ENCODE measurements at places on chromosomes 2 and 18.

DNA sequence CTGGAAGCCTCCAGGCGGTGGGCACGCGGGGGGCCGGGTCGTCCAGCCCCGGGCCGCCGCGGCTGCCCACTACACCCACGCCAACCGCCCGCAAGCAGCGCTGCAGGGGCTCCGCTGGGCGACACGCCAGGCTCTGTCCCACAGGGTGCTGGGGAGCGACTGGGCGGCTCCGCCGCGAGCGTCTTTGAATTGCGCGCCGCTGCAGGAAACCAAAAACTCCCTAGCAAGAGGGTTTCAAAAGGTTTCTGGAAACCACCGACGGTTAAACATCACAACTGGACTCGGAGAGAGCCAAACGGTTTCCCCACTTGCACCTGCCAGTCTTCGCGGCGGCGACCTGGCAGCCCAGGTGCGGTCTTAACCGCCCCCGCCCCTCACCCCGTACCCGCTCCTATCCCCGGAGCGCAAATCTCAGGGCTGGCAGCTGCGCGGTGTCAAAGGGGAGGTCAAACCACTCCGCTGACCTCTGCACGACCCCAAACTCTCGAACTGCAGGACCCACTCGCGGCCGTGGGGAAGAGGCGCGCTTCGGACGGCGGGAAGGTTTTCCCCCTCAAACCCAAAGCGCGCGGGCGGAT lies 1.0 kb downstream of the CXCR4 start:
- DNase-seq = peak; percentile 43

- DNase-seq = no peak
Measured at GRCh38 chr18:73462092-73462491, 594.3 kb upstream of the NETO1 start.

DNA sequence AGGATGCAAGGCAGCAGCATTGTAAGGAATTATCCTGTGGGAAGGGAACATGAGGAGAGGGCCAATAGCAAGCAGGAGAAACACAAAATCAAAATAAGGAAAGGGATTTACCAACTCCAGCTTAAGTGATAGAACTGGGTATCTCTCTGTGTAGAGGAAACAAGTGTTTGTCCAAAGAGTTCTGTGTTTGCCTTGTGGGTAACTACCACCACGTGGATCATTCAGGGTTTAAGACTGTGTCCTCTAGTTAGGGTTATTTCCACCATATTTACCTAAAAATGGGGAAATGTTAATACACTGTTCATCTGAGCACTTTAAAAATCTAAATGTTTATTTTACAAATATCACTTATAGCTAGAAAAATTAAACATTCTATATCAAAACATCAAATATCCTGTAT lies 283.3 kb downstream of the EIPR1 start:
- no peak for DNase-seq

- DNase-seq = no peak
Measured at GRCh38 chr2:1461507-1462390, 48.5 kb downstream of the TPO start.

GRCh38 chr2:72386288-72386687 lies 238.6 kb upstream of the CYP26B1 start:
- DNase-seq = no peak

GRCh38 chr2:183035954-183036669 lies 2.1 kb downstream of the NCKAP1 start:
- peak; percentile 72 for DNase-seq

GRCh38 chr2:100757621-100758394 lies 62.1 kb upstream of the NPAS2 start:
- DNase-seq = no peak

GRCh38 chr2:173064151-173064805 lies 11.4 kb upstream of the MAP3K20 start:
- no peak for DNase-seq

DNA sequence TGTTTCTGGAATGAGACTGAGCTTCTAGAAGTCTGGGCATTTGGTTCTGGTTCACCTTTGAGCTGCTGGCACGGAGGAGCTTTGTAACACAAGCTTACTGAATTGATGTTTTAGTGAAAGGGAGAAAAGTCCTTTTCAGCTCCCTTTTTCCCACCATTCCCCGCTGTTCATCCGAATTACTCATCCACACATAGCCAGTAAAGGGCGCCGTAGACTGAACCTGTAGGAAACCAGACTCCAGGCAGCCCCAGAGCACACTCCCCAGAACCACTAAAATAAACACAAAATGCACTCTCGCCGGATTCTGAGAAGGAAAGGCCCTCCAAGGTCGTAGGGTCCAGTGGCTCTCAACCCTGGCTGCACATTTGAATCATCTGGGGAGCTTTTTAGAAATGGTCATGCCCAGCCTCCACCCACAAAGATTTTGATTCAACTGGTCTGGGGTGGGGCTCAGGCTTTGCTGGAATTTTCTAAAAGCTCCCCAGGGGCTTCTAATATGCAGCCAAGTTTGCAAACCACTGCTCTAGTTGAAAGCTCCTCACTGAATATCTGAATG lies 29.6 kb downstream of the TCF7L1 start:
- no peak for DNase-seq

Measured in MV-4-11 (cell line).